ENCODE measurements at places on chromosomes 12 and 14. TPM values are rescaled to one million over a fixed set of nuclear protein-coding genes. Genes with fewer than 3 reads are reported as not detected.

ZDHHC22 gene
- total RNA-seq, result 0.24 TPM

KRT6C gene
- total RNA-seq, result 2.6 TPM

P2RX7 gene
- total RNA-seq, result 5.3 TPM

ETV6 gene
- total RNA-seq, result 25.3 TPM

POLR3B gene
- 17.6 TPM for total RNA-seq

SMOC1 gene
- 17.6 TPM for total RNA-seq

PIWIL1 gene
- 1.4 TPM for total RNA-seq

PRPF39 gene
- total RNA-seq, result 35.6 TPM

TMEM229B gene
- 1.9 TPM for total RNA-seq

NTS gene
- not detected for total RNA-seq

CCDC38 gene
- total RNA-seq, result 20.9 TPM

KCNH3 gene
- total RNA-seq, result 0.24 TPM

WASHC3 gene
- total RNA-seq, result 93.2 TPM

R3HDM2 gene
- total RNA-seq, result 3.9 TPM

GALNT9 gene
- total RNA-seq, result 1.9 TPM

KRT80 gene
- not detected for total RNA-seq

ASCL1 gene
- total RNA-seq, result not detected

RAD9B gene
- total RNA-seq, result 0.96 TPM

CLEC6A gene
- total RNA-seq, result 3.9 TPM

HCAR2 gene
- total RNA-seq, result 7.2 TPM

ITGB7 gene
- not detected for total RNA-seq

PARPBP gene
- 14.2 TPM for total RNA-seq

DBX2 gene
- total RNA-seq, result 6.3 TPM
